ENCODE measurements at places on chromosomes 5 and 9. TPM values are rescaled to one million over a fixed set of nuclear protein-coding genes. Genes with fewer than 3 reads are reported as not detected.

The PCDHA6 gene
- not detected for total RNA-seq

GRCh38 chr9:99255651-99256050 lies 33.6 kb downstream of the SEC61B start:
- no peak for DNase-seq

DNA sequence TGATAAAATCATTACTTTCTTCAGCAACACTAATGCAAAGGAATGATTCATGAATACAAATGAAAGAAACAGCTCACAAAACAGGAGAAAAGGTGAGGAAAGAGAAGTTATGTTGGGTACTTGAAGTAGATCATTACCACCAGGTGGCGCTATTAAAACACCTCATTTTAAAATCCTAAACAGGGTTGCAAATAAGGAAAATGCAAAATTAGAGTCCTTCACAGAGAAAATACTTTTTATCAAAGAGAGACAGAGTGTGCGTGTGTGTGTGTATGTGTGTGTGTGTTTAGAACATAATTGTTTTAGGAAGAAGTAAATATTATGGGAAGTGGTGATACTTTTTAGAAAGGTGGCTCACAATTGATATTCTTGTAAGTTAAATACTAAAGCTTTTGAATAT lies 49.5 kb upstream of the CD180 start:
- peak; percentile 86 for DNase-seq

GRCh38 chr5:83256091-83256780 lies 178.9 kb downstream of the XRCC4 start:
- no peak for DNase-seq

GRCh38 chr9:69252436-69252835 lies 72.6 kb upstream of the ENTREP1 start:
- DNase-seq = no peak

DNA sequence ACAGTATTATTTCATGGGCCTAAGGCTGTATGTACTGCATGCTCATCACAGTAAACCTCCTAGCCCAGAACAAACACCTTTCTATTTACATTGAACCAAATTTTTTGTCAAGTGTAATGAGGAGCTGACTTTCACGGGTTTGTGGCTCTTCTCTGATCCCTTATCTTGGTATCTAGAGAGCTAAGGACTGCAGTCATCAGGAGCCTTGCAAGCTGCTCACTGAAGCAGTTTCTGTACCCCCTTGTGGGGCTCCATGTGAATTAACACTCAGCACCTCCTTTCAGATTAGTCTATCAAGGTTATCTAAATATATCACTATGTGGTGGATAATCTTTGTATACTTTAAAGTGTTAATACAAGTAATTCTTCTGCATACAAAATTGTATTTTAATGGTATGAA lies 108.2 kb downstream of the AUH start:
- peak; percentile 43 for DNase-seq

DNA sequence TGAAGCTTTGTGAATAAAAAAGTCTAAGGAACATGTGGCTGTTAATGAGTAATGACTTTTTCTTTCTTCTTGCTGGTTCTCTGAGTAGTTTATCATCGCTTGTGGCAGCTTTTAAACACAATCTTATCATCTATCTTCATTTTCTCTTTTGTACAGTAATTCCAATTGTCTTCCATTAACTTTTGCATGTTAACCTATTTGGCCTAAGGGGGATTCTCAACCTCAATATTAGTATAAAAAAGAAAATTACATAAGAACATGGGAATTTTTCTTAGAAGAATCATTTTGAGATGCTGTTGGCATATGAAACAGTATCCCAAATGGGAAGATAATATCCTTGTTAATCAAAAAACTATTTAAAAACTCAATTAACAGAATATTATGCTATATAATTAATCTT lies 179.7 kb upstream of the GPR151 start:
- DNase-seq = no peak
